ENCODE measurements at places on chromosomes 2 and 18.
A peak's percentile ranks its signal among the peaks of the same experiment; 100 is the strongest.

GRCh38 chr2:129181963-129182362 is 797.5 kb upstream of the RAB6C start:
- no peak for DNase-seq

DNA sequence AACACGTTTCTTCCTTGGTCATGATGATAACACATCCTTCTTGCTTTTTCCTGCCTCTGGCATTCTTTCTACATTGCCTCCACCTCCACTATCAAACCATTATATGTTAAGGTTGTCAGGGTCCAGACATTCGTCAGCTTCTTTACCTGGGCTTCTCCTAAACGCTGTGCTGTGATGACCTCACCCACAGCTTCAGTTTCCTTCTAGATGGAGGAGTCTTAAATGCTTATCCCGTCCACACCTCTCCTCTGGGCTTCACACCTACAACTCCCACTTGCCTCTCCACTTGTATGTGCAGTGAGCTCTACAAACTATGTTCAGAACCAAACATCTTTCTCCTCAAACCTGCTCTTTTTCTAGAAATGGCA is 666 bp upstream of the STAT1 start:
- peak; percentile 47 for DNase-seq

DNA sequence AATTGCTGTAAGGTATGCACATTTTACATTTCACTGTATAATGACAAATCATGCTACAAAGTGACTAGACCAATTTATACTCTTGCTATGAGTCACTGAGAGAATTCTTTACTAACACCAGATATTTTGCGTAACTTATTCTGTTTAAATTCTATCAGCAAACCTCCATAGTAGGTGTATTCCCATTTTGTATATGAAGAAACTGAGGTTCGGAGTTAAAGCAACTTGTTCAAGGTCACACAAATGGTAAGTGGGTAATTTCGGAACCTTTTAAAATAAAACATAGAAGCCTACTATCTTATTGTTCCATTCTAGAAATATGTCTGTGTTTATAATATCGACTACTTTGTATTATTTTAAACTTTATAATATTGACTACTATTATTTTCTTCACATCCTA is 15.9 kb upstream of the CPS1 start:
- DNase-seq, result no peak

DNA sequence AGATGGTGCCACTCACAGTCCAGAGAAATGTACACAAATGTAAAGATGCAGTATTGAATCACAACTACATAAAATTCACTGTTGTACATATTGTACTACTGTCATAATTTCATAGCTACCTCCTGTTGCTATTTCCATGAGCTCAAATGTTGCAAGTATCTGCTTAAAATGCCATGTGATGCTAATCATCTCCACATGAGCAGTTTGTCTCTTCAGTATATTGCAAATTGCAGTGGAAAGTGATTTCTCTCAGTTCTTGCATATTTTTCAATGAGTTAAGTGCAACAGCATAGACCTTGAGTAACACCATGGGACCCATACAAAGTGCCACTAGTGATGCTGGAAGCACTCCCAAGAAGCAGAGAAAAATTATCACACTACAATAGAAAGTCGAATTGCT is 51.9 kb downstream of the MAIP1 start:
- DNase-seq, result no peak

DNA sequence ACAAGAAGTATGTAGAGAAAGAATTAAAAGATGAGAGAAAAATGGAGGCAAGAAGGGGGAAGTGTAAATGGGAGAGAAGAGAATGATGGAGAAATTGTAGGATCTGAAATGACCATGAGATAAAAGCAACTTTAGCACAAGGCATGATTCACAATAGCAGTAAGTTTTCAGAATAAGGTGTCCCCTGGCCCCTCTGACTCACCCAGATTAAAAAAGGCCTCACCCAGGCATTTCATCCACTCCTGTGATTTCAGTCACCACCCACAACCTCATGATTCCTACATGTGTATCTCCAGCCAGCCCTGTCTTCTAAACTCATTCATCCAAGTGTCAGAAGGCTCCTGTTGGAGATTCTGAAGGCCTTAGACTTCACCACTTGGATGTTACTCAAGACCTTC is 56.6 kb downstream of the SP100 start:
- peak; percentile 70 for DNase-seq

GRCh38 chr2:70888366-70888922 is 47.3 kb upstream of the ATP6V1B1 start:
- no peak for DNase-seq

DNA sequence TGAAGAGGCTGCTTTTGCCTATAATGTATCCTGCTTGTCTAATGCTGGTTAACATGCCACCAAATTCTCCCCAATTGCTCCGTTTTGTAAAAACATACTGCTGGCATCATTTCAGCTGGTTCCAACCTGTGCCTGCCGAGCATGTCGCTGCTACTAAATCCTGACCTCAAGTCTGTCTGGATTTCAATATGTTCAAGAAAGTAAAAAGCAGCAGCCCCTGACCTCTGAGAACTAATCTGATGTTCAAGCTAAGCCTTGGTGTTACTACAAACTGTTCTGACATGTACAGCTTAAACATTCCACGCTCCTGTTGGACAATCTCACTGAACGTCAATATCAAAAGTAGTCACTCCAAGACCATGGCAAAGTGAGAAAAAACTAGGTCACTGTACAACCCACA is 46.3 kb downstream of the SFT2D3 start:
- DNase-seq, result no peak

GRCh38 chr18:46891742-46892214 is 25.5 kb downstream of the PIAS2 start:
- DNase-seq, result peak; percentile 48

- no peak for DNase-seq
Measured at GRCh38 chr18:55340998-55341397, 247.0 kb downstream of the TCF4 start.

GRCh38 chr18:62763101-62763521 is 47.8 kb downstream of the PHLPP1 start:
- no peak for DNase-seq

GRCh38 chr2:150346806-150347205 is 140.7 kb downstream of the RND3 start:
- no peak for DNase-seq

DNA sequence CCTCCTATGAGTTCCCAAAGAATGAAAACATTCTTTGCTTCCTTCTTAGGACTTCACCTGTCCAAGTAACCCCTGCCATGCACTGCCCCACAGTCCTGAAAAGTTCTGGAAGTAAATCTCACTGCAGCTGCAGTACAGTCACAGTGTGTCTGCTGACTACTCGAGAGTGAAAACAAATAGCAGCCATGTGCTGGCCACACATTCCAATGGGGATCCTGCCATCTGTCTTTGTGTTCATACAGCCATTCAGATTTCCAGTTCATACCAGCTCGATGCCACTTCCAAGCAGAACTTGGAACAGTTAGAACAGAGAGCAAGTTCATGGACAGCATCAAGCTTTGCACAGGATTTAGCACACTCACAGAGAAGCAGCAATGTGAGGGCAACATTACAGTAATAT is 629.9 kb upstream of the ACVR2A start:
- DNase-seq, result no peak

GRCh38 chr2:118584877-118585276 is 262.6 kb downstream of the EN1 start:
- no peak for DNase-seq

DNA sequence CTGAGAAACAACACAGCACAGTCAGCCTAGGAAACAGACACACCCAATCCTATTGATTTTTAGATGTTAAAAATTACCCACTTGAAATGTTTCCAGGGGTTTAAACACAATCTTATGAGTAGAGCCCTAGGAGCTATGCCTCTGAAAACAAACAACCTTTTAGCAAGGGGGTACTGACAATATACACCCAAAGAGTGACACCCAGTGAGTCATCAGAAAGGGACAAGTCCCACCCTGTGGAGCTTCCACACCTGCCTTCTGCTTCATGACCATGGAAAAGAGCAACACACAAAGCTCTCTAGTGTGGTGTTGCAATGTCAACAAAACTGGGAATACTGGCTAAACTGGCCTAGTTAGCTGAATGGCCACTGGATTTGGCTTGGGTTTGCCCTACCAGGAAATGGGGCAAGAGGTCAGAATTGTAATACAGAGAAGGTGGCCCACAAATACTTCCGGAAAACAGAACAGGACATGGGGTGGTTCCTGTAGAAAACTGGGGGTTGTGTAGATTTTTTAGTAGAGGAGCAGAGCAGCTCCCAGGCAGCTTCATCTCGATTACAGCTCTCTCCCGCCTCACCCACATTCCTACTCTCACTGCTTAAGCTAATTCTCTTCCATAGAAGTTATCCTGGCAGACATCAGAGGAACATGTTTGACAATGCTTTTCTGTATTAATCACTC is 98.2 kb downstream of the GAREM1 start:
- DNase-seq, result no peak

GRCh38 chr2:101558740-101559525 is 84.0 kb upstream of the RFX8 start:
- no peak for DNase-seq

DNA sequence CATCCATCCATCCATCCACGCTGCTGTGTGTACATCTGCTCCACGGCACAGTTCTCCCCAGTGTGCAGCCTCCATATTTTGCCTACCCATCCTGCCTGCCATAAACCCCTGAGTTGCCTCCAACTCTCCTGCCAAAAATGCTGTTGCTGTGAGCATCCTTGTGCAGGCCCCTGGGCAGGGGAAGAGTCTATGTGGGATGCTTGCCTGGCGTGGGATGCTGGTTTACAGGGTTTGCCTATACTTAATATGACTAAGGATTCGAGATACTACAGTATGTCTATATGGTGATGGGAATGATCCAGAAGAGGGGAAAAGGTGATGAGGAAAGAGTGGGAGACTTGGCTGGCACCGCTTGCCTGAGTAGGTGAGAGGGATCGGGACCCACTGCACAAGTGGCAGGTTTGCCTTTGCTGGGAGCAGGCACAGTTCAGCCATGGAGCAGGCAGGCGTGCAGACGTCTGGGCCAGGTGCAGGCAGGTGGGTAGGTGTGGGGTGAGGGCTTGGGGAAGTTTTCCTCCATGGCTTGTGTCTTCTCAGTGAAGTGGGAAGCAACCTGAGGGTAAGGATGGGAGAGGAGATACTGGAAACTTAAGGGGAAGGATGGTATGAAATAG is 30.2 kb upstream of the FAHD2A start:
- no peak for DNase-seq

- no peak for DNase-seq
Measured at GRCh38 chr2:169977530-169977929, 150.3 kb downstream of the UBR3 start.

DNA sequence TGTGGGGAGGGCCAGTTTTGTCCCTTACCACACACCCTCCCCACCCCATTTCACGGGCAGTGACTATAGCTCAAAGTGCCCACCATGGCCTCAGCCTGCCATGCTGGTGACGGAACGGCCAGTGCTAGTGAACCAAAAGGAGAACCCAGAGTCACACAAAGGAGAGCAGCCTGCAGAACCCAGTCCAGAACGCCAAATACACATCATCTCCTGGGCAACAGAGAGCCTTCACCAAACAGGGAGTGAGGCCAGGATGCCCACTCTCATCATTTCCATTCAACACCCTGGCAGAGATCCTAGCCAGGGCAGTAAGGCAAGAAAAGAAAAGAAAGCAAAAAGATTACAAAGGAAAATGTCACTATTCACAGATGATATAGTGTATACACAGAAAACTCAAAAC is 38.3 kb downstream of the HDAC4 start:
- DNase-seq, result no peak

GRCh38 chr2:228801451-228801850 is 469.6 kb downstream of the PID1 start:
- DNase-seq, result no peak

DNA sequence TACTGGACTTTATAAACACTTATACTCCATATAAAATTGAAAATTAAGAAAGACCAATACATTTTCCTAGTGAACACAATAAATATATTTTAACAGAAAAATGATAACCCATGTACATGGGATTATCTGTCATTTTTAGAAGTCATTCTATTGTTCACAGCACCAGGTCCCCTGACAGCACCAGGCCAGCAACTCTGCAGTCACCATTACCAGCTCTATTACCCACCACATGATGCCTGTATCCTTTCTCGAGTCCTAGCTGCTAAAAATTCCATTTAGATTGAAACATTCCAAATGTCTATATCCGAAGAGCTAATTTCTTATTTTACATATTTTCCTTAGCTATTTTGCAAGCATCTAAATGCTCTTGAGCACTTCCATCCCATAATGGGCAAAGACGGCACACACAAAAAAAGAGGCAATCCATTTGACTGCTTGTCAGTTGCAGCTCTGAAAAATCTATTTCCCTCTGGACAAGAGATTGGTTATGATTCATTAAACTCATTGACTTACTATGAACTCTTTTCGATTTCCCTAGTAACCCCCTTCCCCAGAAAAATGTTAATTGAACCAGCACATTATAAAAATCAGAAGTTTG is 336.9 kb downstream of the RIT2 start:
- no peak for DNase-seq

DNA sequence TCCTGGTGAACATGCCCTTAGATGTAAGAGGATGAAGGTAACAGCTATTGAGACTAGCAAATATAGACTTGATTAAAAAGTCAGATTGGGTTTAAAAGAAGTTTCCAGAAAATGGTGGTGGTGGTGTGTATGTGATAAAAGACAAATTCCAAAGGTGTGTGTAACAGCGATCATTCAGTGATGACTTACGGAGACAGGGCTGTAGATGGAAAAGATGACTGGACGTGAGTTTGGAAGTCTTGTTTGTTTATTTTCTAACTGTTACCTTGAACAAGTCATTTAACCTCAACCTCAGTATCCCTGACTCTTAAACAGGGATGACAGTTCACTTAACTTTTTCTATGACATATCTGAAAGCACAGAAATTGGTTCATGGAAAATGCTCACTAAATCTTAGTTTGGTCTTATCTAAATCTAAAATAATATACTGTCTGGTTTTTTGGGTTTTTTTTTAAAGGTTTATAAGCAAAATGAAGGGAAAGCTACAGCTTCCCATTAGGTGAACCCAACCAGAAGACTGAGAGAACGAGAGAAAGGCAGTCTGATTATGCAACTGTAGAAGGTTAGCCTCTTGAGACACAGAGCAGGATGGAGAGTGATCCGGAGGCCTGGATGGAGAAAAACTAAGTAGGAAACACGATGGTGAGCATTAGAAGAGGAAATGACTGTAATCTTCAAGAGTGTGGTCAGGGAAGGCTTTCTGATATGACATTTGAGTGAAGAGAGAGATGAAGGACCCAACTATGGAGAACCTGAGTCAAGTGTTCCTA is 71.9 kb downstream of the TCF4 start:
- DNase-seq, result no peak

GRCh38 chr2:201911372-201911771 is 105.0 kb downstream of the CDK15 start:
- DNase-seq, result no peak

GRCh38 chr18:23994361-23994902 is 20.1 kb upstream of the TTC39C start:
- DNase-seq, result no peak

DNA sequence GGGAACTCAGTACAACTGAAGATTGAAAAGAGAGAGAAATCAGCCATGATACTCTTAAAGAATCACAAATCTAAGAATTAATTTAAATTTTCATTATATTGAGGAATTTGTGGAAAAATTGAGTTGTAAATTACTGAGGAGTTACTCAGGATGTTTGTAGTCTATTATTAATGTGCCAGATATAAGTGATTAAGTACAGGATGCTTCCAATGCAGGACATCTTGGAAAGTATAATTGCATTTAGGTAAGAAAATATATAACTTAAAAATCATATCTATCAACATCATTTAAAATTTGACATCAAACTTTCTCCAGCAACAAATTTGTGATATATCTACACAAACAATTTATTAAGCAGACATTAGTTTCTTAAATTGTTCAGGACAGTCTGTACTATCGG is 1.3 kb downstream of the CALCRL start:
- DNase-seq, result no peak

- DNase-seq, result no peak
Measured at GRCh38 chr2:200040831-200041230, 85.4 kb downstream of the MAIP1 start.

- no peak for DNase-seq
Measured at GRCh38 chr2:45721150-45721549, 69.7 kb downstream of the PRKCE start.

Data from activated CD4-positive, alpha-beta T cell treated with anti-CD3 and anti-CD28 coated beads, Interleukin-2, amount 50 U/mL, for 16 hours (primary cell).